Posterior vena cava (tissue), 2 donors: ENCODE measurements at places on chromosomes 7 and 10. TPM values are rescaled to one million over a fixed set of nuclear protein-coding genes. Genes with fewer than 3 reads are reported as not detected.

- no peak for DNase-seq
These were observed 141.5 kb upstream of the DKK1 start for GRCh38 chr10:52172581-52172980.

GRCh38 chr10:76440426-76440825 is 1009.0 kb downstream of the LRMDA start:
- DNase-seq = no peak

DNA sequence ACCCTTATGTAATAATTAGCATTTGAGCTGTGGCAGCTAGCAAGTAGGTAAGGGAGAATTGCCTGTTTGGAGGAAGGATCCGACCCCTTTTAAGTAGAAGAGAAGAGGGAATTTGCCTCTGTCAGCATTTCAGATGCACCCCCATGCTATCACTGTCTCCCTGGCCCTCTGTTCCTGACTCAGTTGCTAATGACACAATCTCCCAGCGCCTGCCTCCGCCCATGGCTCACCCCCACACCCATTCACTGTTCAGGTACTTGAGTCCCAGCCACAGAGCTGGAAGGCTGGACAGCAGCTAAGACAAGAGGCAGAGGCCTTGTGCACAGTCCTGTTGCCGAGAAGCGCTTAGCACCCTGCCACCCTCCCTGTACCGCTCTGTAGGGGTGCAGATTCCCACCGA is 512.3 kb upstream of the GALNT17 start:
- DNase-seq = no peak

GRCh38 chr10:992871-993270 is 4.6 kb downstream of the GTPBP4 start:
- DNase-seq = no peak

- no peak for DNase-seq
These were observed 48.2 kb upstream of the AMPH start for GRCh38 chr7:38679419-38679818.

DNA sequence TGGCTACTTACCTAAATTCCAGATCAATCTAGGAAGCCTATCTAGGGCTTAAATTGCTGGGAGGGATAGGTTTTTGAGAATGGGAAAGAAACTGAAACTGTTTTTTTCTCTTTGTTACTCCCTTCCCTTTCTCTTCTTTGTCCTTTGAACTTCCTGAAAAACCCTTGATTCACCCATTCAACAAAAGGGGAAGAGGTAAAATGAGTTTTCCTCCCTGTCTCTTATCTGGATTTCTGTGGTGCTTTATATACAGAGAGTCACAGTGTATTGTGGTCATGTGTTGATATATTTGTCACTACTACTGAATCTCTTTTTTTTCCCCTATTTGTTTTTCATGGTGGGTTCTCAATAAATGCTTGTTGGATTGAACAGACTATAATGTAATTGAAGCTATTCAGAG is 19.8 kb upstream of the NUP205 start:
- DNase-seq = no peak

DNA sequence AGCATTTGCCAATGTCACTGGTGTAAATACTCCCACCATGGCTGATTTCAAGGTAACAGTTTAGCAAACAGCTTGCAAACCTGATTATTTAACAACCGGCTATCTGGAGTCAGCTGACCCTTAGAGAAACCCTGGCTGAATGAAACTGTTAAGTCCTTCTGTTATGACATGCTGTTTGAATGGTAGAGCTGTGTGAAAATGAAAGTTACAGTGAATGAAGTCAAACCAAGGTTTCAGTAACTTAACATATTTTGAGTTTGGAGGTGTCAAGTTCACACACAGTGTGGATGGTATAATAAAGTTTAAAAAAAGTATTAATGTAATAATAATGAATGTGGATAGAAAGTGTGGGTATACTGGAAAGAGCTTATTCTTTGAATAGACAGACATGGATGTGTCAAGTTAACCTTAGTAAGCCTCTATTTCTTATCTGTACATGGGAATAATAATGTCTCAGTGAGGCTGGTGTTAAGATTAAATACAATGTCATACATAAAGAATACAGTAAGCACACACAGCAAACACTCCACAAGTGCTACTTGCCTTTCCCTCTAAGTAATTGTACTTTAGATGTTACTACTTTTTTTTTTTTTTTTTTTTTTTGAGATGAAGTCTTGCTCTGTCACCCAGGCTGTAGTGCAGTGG is 150.4 kb downstream of the TAX1BP1 start:
- no peak for DNase-seq

DNA sequence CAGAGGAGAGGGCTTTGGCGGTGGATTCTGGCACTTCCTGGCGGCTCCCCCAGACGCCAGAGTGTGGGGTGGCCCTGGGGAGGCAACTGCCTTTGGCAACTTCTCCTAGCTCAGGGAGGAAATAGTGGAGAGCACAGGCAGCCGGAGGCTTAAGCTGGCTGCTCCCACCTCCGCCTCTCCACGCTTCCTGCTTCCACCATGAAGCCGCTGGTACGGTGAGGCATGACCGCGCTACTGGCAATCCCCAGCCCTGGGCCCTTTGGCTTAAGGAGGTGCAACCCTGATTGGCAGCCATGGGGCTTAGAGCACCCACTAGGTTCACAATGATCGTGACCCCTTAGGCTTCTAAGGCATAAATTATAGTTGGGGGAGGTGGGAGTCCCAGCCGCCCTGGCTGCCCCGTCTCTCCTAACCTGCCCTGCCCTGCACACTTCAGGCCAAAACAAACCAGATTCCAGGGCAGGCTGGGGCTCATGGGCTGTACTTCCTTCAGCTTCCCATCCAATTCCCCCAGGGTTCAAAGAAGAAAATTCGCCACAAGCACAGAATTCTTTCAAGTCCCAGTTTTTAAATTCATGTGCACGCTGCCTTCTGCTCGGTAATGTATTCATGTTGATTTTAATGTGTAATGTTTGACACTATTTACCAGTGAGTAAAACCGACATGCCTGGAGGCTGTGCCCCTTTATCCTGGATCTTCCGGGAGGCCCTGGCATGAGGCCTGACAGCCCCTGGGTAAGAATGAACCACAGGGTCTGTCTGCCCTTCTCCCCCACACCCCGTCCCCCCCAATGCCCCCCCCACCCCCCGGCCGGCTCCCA is 90.7 kb upstream of the LRRC4 start:
- peak; percentile 88 for DNase-seq

GRCh38 chr10:13956826-13957225 is 370.1 kb downstream of the PRPF18 start:
- DNase-seq = peak; percentile 92

DNA sequence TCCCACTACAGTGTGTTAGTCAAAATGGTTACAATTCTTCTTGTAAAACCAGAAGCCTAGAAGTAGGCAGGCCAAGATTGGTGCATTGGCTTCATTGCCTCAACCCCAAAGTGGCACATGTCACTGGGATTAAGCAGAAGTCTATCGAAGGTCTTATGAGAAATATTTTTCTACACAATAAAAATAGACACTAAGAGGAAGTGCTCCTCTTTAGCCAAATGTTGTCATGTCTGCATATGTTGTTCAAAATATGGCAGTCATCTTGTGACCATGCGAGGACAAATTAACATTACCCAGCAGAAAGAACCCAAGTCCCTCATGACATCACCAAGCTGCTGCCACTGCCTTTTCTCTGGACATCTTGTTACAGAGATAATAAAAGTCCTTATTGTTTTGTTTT is 6.3 kb upstream of the NSMCE4A start:
- DNase-seq = no peak

- DNase-seq = peak; percentile 83
These were observed 765 bp downstream of the SLC25A40 start for GRCh38 chr7:87875151-87876039.

- no peak for DNase-seq
These were observed 210.0 kb upstream of the LYZL1 start for GRCh38 chr10:29078919-29079318.

Gene PROSER2
- 2.0 TPM for total RNA-seq

Gene TMEM213
- not detected for total RNA-seq

Gene UPF2
- 15.3 TPM for total RNA-seq

Gene CYP3A7
- not detected for total RNA-seq

Gene GPR85
- 0.24 TPM for total RNA-seq

Gene HTR7
- total RNA-seq = 1.0 TPM
